Activated T-cell treated with anti-CD3 and anti-CD28 coated beads, Interleukin-2, amount 50 U/mL, for 72 hours (primary cell): ENCODE measurements at places on chromosomes 7 and 10.

- no peak for DNase-seq
These were observed 40.7 kb upstream of the ELN start for GRCh38 chr7:73987298-73987697.

- DNase-seq, result no peak
These were observed 22.6 kb downstream of the EPDR1 start for GRCh38 chr7:37942934-37943610.

DNA sequence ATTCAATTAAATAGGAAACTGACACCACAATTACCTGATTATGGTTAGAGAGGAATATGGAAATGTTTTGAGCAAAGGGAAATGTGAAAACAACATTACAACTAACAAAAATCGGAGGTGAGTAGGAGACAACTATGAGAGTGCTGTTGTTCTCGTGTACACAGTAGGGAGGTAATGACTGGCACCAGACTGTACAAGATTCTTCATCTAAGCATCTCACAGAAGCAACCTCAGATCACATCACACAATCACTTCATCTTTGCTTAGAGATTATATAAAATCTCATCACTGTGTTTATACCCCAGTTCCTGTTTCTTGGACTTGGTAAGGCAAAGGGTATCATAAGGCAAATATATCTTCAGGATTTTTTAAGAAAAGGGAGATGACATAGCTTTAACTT lies 14.9 kb downstream of the ABLIM1 start:
- DNase-seq, result no peak

DNA sequence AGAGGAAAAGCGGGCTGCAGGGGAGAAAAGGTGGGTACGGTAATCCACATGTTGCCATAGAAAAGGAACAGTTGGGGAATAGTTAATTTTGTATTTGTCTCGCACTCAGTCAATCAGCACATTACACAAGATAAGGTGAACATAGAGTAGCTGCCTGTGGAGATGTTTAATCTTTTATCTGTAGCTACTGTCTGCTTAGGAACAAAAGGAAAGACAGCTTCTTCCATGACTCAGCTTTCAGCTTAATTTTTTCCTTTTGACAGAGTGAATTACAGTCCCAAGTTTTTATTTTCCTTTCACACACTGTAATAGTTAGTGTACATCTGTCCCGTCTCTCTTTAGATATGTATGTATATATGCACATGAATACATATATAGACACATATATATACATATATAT lies 39.3 kb upstream of the PODXL start:
- DNase-seq, result no peak

GRCh38 chr7:31811650-31812461 lies 124.8 kb downstream of the PPP1R17 start:
- DNase-seq, result no peak

- DNase-seq, result no peak
These were observed 51.7 kb downstream of the NRAP start for GRCh38 chr10:113612154-113612553.

DNA sequence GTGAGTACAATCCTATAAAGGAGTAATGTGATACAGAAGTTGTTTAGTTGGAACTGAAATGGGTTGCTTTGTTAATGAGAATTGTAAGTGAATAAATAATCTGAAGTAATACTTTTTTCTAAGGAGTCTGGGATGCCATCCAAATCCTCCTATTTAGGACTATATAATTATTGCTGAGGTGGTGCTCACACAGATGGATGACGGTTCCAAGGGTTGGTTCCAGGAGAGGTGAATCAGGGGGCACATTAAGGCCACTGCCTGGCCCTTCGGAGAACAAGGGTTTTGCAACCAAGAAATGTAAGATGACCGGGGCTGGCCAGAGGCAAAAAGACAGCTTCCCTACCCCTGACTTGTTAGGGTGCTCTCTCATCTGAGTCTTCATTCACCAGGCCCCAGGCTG lies 352.7 kb downstream of the PHTF2 start:
- DNase-seq, result no peak

DNA sequence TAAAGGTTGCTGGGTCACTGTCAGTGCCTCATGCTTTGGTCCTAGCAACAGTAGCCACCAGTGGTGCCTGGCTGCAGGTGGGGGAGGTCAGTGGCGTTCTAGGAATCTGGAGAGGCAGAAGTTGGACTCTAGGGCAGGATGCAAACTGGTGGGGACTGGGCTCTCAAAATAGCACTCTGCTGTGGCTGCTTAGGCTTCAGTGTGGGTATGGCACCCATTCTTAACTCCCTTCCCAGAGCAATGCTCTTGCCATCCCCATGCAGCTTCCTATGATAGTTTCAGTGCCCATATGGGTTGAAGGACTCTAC lies 330.8 kb downstream of the PCDH15 start:
- DNase-seq, result no peak

DNA sequence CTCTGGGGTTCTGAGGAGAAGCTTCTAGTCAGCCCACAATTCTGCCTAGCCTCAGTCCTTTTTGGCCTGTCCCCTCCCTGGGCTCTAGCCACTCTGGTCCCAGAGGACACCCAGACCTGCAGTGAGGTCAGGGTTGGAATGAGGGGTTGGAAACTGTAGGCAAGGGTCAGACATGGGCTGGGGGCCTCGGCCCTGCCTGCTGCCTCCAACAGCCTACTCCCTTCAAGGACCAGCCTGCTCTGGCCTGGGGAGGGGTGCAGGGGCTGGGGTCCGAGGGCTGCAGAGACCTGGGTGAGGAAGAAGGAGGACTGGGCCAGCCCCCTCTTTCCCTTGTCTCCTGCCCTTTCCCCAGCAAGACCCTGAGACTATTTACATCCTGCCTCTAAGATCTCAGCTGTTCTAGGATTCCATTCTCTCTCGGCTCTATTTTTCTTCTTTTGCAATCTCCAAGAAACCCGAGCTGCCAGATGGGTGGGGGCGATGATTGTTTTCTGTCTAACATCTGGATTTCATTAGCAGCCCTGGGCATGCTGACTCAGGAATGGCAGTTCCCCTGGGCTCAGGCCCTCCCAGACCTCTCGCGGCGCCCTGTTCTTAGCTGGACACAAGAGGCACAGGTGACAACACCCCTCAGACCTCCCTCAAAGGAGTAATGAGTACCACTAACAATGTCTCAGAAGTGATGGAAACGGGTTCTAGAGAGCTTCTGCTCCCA lies 23.1 kb downstream of the ZCCHC24 start:
- DNase-seq, result no peak

- DNase-seq, result peak; percentile 61
These were observed 172.6 kb downstream of the FAM107B start for GRCh38 chr10:14601872-14602725.

DNA sequence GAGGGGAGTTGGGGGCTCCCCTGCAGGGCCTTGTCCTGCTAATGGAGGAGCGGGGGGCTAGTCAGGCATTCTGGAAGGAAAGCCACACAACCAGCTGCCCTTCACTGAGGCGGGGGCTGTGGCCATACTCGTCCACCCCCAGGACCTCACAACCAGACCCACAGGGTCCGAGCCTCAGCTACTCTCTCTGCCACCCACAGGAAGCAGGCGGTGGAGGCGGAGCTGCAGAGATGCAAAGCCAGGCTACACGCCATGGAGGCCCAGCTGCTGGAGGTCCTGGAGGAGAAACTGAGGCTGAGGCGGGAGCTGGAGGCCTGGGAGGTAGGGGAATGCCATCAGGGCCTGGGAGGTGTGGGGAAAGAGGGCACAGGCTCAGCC lies 3.1 kb downstream of the ABHD11 start:
- DNase-seq, result no peak

DNA sequence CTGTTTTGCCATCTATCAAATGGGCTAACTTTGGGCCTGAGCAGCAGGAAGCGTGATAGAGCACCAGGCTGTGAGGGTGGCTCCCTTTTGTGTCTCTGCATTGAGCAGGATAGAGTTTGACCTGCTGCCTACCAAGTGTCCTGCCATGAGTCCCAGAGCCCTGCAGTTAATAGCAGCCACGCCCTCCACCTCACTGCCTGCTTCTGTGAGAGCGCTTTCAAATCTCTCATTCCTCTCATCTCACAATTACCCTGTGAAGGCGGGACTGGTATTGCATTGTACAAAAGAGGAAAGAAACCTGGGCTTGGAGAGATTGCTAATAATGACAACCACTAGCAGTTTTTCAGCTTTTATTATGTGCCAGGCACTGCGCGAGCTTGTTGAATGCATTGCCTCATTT lies 39.9 kb downstream of the UNC5B start:
- no peak for DNase-seq

GRCh38 chr10:74190494-74190893 lies 39.5 kb downstream of the ADK start:
- no peak for DNase-seq

DNA sequence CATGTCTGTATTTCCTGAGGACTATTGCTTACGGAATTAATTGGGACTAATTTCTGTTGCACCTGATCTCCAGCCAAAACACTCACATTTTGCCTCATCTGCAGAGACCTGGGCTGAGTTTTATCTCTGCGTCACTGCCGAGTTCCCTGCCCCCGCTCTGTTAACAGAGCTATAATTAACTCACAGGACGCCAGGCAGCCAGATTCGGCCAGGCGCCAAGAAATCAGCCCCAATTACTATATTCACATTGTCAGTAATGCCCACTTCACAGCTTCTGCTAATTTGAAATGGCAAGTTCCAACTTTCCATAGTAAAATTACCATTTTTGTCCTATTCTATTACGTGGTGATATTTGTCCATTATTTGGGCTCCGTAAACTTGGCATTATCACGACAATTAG lies 130.5 kb downstream of the CUX1 start:
- no peak for DNase-seq

DNA sequence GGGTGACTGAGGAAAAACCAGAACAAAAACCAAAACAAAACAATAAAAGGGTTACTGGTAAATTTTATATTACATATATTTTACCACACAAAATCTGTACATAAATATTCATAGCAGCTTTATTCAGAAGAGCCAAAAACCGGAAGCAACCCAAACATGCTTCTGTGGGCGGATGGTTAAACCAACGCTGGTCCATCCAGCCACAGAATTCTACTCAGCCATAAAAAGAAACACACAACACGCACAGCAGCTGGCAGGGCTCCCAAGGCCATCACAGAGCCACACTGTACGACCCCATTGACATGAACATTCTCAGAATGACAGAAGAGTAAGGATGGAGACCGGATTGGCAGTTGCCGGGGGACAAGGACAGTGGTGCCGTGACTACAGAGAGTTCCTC lies 83.6 kb downstream of the PROSER2 start:
- DNase-seq, result no peak

- no peak for DNase-seq
These were observed 607 bp upstream of the GGCT start for GRCh38 chr7:30505174-30505697.

- peak; percentile 14 for DNase-seq
These were observed 182.5 kb downstream of the SKAP2 start for GRCh38 chr7:26681819-26682418.

DNA sequence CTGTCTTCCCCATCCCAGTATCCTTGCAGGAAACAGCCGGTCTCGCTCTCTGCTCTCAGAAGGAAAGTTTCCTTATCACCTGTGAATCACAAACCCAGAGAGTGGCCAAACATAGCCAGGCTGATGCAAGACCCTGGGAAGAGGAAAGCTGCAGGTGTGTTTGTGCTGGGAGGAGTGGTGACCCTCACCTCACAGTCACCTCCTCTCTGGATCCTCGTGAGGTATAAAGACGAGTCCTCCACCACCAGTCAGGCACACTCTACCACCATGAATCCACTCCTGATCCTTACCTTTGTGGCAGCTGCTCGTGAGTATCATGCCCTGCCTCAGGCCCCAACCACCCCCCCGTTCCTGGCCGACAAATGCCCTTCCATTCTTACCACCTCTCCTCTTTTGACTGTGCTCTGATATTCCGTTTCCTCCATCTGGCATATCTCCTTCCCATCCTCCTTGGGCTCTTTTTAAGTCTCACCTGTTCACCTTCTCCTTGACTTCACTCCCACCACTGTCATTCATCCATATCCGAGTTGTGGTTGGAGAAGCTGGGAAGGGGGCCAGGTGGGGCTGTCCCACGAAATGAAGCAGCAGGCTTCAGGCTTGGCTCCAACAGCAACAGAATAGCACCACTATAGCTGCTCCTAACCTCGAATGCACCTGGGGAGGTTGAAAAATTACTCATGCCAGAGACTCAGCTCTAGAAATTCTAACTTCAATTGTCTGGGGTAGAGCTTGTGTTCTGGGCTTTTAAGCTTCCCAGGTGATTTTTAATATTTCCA lies at the start of gene PRSS1:
TSS of gene PRSS1 (plus strand) at position 255 of the 776 bp plus-strand sequence. CDS start at position 268, 13 bp downstream.
- DNase-seq, result no peak

DNA sequence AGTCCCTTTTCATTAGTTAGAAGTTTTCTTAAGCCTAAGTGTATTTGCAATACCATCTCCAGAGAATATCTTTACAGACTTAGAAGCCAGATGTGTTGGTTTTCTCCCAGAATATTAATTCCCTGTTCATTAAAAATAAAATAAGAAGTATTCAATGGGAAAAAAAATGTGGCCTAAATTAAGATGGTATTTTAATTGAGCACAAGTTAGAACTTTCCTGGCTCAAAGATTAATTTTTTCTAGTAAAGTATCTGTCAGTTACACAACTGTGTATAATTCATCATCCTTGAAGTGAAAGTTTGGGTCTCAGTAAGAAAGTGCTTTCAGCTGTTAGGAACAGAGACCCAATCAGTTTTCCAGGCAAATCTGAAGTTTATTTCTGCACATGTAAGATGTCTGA lies 1179.5 kb upstream of the C7orf33 start:
- DNase-seq, result no peak

DNA sequence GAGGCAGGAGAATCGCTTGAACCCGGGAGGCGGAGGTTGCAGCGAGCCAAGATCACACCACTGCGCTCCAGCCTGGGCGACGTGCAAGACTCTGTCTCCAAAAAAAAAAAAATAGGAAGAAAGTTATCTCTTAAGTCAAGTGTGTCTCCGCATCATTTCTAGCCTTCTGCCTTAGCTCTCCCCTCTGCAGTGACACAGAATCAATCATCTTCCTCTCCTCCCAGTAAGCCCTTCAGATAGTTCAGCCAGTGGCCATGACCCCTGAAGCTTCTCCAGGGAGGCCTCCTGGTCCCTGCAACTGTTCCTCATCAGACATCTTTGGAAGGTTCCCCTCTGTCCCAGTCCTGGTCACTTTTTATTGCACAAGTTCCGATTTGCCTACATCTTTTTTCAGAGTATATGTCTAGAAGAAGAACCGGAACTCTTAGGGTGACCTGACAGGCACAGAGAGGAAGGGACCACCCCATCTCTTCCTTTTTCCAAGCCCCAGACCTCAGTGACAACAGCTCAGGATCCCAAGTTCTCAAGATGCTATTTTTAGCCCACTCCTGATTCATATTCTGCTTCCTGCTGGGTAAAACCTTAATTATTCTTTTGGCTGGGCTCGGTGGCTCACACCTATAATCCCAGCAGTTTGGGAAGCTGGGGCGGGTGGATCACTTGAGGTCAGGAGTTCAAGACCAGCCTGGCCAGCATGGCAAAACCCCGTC lies 6.6 kb upstream of the RHBDD2 start:
- no peak for DNase-seq

DNA sequence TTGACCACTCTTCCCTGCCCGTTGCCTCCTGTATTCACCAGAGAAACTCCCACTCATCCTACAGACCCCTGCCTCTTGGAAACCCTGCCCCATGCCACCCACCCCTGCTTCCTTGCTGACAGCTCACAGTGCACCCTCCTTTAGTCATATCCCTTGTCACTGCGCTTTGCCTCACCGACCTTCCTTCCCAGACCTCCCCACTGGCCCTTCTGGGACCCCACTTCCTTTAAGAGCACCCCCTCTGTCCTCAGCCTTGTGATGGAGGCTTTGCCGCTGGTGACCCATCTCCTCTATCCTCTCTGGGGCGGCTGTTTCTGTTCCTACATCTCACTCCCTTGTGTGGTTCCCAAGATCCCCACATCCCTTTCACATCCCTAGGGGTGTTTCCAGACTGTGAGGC lies 92.8 kb upstream of the ZMIZ1 start:
- no peak for DNase-seq

- no peak for DNase-seq
These were observed 102.2 kb upstream of the CTTNBP2 start for GRCh38 chr7:117975476-117975875.

- DNase-seq, result no peak
These were observed 108.1 kb downstream of the GNAT3 start for GRCh38 chr7:80403686-80404241.
